ENCODE measurements at places on chromosomes 2 and 18.

GRCh38 chr2:119711352-119711751 is 32.4 kb downstream of the TMEM177 start:
- DNase-seq = no peak

DNA sequence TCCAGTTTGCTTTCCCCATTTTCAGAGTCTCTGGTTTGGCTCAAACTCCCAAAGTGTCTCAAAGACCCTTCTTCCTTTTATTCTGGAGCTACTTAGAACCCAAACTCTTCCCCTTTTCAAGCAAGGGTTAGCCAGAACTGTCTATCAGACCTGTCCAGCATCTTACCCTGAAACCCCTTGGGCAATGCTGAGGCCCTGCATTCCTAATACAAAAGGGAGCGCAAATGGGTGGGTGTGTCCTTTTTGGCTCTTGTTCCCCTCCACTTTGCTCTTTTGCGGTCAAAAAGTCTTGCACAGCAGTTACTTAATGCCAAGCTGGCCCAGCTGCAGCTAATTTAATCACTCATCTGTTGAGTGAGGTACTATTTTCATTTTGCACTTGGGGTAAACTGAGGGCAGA is 231.2 kb upstream of the FOSL2 start:
- no peak for DNase-seq

- DNase-seq = no peak
Measured at GRCh38 chr2:206092297-206092696, 6.3 kb upstream of the INO80D start.

GRCh38 chr2:102094917-102095316 is 47.6 kb upstream of the IL1R1 start:
- DNase-seq = peak; percentile 84

- DNase-seq = no peak
Measured at GRCh38 chr2:97653473-97653872, 7.6 kb downstream of the COX5B start.

- no peak for DNase-seq
Measured at GRCh38 chr2:48268671-48269070, 261.3 kb upstream of the STON1 start.

GRCh38 chr2:111642586-111643327 is 241.2 kb downstream of the ANAPC1 start:
- no peak for DNase-seq

DNA sequence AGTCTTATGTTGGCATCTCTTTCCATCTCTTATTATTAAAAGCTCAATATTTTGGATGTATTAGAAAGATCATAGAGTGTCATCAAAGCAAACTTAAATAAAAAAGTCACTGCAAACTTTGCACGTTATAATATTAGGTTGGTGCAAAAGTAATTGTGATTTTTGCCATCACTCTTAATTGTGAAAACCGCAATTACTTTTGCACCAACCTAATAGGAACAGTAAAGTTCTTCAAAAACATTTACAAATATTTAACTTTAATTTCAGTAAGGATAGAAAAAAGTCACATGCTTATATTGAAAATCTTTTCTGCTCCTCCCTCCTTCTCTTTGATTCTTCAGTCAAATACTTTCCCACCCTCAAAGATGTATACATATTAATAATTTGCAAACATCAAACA is 51.5 kb downstream of the ZNF521 start:
- DNase-seq = no peak

- DNase-seq = no peak
Measured at GRCh38 chr2:16161085-16161565, 220.8 kb downstream of the MYCN start.

DNA sequence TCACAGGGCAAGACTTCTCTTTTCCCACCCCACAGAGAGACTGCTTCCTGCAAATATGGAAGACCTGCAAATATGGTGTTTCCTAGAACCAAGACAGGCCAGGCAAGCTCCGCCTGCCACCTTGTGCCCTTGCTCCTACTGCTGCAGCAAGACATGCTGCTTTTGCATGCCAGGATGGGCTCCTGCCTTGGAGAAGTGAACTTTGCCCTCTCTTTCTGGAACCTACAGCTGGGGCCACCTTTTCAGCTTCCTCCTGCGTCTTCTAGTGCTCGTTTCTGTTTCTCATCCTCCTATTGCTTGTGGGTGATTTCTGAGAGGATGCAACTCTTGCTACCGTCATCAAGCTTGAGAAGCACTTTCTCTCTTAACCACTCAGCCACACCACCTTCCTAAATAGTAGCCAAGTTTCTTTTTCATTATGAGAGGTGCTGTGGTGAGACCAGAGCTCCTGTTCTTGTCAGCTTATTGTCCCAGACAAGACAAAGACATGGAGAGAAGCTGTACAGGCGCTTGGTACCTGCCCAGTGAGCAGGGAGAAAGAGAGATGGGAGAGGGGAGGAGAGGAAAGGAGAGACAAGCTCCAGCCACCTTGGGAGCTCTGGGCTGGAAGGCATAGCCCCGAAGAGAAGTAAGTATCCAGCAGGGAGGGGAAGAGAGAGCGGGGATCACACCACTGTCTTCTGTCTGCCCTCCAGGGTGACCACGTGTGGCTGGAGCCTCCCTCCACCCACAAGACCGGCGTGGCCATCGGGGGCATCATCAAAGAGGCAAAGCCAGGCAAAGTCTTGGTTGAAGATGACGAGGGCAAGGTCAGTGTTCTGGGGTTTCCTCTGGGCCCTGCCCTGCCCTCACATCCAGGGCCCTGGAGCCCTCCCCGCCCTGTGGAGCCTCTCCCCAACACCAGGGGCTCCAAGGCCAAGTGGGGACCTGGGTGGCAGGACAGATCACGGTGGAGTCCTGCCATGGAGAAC is 28.3 kb downstream of the MYO7B start:
- DNase-seq = no peak

DNA sequence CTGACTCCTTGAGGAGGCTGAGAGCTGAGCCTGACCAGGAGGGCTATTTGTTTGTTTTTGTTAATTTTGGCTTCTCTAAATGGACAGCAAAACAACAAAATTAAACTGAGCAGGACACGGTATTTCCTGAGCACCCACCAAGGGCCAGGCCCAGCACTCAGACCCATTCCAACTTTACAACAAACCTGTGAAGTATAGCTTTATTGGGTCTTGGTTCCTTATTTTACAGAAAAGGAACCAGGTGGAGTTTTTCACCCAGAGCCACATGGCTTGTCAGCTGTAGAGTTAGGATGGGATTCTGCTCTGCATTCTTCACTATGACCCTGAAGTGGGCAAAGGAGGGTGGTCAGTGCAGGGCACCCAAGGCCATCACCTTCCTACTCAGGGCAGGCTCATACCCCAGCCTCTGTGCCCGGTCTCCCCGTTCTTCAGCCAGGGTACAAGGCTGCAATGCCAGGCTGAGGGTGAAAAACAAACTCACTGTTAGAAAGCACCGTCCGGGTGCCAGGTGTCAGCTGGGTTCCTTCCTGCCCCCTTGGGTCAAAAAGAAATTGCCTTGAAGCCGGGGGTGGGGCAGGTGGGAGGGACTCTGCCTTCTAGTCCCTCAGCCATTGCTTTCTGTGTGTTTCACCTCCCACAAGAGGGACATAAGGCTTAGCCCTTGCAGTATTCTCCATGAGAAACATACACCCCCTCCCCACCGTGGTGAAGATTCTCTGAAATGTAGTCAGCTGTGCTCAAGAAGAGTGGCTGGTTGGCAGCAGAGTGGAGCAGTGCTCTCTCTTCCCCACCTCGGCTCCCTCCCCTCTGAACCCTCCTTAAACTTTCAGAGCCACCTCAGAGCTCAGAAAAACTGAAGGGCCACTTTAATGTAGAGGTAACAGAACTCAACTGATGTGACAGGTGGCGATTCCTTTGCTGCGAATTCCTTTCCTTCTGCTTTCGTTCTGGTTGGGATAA is 2.2 kb downstream of the PSD4 start:
- DNase-seq = no peak

GRCh38 chr2:61425605-61426155 is 45.2 kb downstream of the USP34 start:
- DNase-seq = no peak

GRCh38 chr18:13428319-13428718 is 209.8 kb downstream of the LDLRAD4 start:
- DNase-seq = no peak

- peak; percentile 63 for DNase-seq
Measured at GRCh38 chr2:98457045-98457696, 12.5 kb downstream of the INPP4A start.

GRCh38 chr2:143701785-143702184 is 572.6 kb downstream of the ARHGAP15 start:
- DNase-seq = no peak

- no peak for DNase-seq
Measured at GRCh38 chr18:48829443-48830149, 121.2 kb downstream of the SMAD7 start.

DNA sequence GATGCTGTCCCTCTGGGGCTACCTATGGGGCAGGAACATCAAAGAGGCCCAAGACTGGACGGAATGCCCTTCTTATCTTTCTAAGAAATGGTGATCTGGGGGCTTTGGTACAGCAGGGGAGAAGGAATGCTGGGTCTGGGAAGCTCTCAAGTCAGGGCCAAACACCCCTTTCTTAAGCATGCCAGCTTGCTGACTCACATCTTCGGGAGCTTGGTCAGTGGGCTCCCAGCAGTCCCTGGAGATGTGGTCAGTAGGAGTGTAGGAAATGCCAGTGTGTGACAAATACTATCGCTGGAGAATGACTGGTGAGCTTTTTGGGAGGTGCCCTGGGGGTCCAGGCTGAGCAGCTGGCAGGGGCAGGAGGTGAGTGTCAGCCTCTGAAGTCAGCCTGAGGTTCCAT is 105.0 kb upstream of the CDC42EP3 start:
- no peak for DNase-seq

GRCh38 chr2:240232961-240233884 is 92.8 kb upstream of the OTOS start:
- peak; percentile 32 for DNase-seq

- no peak for DNase-seq
Measured at GRCh38 chr18:54210463-54210862, 14.0 kb downstream of the MBD2 start.

GRCh38 chr2:126856403-126856802 is 42.3 kb upstream of the TEX51 start:
- no peak for DNase-seq

DNA sequence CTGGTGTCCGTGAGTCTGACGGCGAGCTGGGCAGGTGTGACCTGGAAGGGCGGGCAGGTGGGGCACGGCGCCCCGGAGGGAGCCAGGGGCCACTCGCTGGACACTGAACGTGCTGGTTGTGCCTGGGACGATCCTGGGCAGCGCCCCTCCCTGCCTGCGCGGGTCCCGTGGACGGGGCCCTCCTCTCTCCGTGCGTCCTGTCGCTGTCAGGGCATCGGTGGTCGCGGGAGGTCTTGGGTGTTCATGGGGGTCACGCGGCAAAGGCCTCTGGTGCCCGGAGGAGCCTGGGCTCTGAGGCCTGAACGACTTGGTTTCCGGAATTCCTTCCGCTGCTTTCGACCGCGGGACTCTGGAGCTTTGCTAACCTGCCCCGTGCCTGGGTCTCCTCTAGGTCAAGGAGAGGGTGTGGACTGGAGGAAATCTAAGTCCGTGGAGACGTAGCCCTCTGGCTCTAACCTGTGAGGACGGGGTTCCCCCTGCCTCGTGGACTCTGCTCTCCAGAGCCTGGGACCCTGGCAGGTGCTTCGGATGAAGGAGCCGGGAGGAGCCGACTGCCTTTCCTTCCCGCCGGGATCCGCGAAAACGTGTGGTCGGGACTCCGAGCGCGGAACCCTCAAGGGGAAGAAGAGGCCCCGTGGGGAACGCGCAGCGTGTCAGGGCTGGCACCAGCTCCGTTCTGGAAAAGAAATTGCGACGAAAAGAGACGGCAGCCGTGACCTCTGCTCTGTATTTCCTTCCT is 14.7 kb downstream of the SOX11 start:
- DNase-seq = no peak

- no peak for DNase-seq
Measured at GRCh38 chr2:37812414-37812813, 112.7 kb upstream of the RMDN2 start.

- DNase-seq = no peak
Measured at GRCh38 chr2:167689444-167689843, 558.0 kb downstream of the STK39 start.

DNA sequence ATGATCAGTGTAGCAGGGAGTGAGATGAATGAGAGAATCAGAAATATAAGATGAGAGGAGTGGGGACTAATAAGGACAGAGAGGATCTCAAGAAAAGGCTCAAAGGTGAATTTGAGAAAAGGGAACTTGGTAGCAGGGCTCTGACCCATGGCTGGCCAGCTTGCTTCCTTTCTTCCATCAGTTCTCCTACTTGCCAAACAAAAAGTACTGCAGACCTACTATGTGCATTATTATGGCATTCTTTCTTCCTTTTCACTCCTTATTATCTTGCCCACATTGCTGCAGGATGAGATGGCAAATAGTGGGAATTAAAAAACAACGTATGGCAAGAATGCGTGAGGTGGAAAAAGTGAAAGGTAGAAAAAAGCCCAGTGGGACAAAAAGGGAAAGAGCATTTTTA is 33.0 kb downstream of the PRKD3 start:
- no peak for DNase-seq

DNA sequence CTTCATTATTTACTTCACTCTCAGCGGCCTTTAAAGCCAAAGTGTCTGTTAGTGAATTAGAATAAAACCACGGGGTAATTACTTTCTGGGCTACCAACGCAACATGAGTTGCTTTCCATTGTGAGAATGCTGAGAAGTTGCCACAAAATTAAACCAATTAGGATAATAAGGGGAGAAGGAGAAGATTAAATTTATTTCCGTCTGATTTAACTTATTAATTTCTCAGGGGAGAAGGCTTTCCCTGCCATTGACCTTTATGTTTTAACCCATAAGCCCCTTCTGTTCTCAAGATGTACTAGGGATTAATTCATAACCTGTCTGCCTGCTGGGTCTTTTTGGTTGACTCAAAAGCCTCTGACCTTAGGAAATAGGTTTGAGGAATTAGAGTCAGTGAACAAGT is 42.3 kb upstream of the IGFBP5 start:
- DNase-seq = no peak

GRCh38 chr2:65071499-65072180 is 15.4 kb downstream of the CEP68 start:
- no peak for DNase-seq

DNA sequence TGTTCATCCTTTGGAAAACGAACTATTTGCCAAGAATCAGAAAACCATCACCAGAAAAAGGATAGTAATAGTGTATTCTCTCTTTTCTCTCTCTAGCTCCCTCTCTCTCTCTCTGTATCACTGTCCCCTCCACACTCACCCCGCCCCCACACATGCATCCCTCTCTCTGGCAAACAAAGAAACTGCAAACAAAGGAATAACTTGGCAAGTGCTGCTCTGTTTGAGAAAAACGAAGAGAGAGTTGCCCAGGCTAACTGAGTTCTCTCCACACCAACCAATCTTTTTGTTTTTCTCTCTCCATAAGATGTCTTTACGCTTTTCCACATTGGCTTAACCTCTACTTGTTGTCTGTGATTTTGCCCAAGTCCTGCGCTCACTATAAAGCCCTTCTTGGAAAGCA is 316.2 kb downstream of the EPHA4 start:
- DNase-seq = no peak

- DNase-seq = peak; percentile 57
Measured at GRCh38 chr2:212451786-212452231, 86.8 kb downstream of the ERBB4 start.
